ENCODE measurements at places on chromosomes 2 and 18.

DNA sequence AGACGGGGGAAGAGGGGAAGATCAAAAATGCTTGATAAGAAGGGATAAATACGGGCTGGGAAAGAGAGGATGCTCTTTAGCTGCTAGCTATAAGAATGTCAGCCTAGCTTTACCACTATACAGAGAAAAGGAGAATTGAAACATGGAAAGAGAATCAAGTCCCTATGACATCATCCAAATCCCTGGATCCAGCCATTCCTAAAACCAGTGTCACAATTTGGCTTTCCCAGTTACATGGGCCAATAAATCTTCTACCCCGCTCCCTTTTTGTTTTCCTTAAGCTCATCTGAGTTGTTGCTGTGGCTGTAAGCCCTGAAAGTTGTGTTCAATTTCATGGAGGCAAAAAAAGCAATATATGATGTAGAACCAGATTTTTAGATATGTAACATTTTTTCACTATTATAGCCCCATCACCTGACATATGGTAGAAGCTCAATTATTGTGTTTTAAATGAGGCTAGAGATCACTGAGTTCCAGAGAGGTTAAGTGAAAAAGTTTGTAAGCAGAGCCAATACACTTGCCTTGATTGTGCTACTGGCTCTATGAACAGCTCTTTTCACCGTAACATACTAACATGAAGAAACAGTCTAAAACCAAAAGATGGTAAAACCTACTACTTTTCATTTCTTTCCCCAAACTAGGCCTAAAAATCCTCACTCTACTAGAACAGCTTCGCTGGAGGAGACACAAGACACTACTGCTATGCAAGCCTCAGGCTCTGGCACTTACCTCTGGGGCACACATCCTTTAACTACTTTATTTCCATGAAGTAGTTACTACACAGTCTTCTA lies 4.3 kb downstream of the HNRNPLL start:
- no peak for DNase-seq

DNA sequence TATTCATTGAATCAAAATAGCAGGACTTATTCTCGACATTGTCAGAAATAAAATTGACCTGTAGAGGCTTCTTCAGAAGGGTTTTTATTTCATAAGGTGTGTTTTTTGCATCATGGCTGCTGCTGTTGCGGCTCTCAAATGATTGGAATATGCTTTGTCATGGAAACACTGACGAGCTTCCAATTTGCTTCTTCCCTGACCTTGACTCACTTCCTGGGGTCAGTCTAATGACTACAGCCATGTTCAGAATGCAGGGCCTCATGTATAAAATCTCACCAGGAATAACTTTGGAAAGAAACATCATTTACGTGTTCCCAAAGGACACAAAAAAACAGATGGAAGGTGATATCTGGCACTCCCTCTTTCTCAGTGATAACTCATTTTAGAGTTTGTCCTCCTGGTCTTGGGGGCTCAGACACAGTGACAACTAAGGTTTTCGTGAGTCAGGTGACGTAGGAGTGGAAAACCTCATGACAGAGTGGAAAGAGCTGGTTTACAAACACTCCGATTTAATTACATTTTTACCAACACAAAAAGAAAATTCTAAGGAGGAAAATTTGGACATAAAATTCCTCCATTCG lies 467.0 kb upstream of the RAB12 start:
- no peak for DNase-seq

- no peak for DNase-seq
Measured at GRCh38 chr2:97770445-97770844, 57.1 kb downstream of the ZAP70 start.

GRCh38 chr2:157938556-157938955 lies 62.4 kb upstream of the ACVR1 start:
- no peak for DNase-seq

DNA sequence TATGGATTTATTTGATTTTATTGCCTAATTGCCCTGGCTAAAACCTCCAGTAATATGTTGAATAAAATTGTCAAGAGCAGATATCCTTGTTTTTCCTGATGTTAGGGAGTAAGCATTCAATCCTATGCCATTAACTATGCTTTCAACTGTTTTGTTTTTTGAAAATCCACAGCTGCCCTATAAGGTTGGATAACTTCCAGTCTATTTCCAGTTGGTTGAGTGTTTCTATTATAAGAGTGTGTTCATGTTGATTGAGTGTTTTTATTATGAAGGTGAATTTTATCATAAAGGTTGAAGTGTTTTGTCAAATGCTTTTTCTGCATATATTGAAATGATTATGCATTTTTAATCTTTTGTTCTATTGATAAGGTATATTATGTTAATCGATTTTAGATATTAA lies 149.9 kb upstream of the SCN7A start:
- DNase-seq = no peak

DNA sequence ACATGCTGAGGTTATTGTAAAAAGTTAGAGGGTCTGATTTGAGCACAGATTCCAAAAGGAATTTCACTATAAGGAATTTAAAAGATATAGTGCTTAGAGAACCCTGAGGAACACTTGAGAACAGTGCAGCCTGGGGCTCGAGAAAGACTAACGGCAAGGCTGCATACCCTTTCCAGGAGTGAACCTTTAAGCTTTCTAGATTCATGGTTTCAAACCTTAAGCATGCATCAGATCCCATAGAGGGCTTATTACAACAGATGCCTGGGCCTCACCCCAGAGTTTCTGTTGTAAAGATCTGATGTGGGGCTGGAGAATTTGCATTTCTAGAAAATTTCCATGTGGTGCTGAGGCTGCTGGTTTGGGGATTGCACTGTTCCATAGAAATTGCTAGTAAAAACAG lies 90.5 kb upstream of the IL1R2 start:
- DNase-seq = no peak

GRCh38 chr18:58958628-58959027 lies 94.0 kb downstream of the ZNF532 start:
- DNase-seq = no peak

DNA sequence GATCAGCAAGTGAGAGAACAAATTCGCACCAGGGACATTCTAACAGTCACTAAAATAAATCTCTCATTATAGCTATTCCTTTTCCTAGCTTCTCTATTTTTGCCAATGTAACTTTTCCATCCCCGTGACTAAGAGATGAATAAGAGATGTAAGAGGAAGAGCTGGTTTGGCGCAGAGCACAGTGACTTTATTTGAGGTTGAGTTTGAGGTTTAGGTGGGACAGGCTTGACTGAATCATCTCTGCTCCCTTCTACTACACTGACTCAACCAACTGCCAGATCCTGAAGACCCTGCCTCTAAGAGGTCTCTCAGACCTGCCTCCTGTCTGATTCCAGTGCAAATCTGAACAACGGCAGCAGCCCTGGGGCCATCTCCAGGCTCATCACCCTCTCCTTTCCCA lies 28.0 kb downstream of the RFX8 start:
- DNase-seq = no peak

DNA sequence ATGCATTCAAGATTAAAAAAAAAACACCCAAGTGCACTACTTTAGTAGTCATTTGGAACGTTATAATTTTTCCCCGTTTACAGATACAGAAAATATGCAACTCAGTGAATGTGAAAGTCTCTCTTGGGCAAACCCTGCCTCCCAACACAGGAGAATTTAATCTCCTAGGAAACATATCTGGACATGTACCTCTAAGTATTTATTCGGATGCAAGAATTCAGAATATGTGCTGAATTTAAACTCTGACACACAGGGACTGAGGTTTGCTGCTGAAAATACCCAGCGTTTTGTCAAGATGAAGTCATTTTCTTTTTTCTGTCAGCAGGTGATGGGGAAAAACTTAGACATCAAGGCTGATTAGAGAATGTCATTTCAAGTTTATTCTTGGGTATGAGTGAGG lies 105.4 kb downstream of the ACKR3 start:
- DNase-seq = no peak

- no peak for DNase-seq
Measured at GRCh38 chr2:131148426-131148825, 43.3 kb downstream of the PLEKHB2 start.

- DNase-seq = peak; percentile 28
Measured at GRCh38 chr2:176138923-176139660, 9.6 kb downstream of the HOXD8 start.

GRCh38 chr2:157261199-157261782 lies 3.8 kb downstream of the GALNT5 start:
- DNase-seq = peak; percentile 20

DNA sequence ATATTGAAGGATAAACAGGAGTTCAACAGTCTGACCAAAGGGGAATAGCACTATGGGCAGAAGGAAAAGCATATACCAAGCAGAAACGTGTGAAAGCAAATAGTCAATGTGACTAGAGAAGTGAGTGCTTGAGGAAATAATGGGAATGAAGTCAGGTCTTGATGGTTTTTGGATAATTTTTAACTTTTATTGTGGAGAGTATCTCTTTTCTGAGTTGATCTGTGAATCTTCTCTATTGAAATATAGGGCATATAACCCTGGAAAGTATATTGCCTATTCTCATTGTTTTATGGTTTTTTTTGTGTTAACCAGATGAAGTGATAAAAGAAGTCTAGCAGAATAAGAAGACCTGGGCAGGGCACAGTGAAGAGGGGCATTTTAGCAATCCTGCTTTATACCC lies 16.4 kb upstream of the FABP1 start:
- no peak for DNase-seq

DNA sequence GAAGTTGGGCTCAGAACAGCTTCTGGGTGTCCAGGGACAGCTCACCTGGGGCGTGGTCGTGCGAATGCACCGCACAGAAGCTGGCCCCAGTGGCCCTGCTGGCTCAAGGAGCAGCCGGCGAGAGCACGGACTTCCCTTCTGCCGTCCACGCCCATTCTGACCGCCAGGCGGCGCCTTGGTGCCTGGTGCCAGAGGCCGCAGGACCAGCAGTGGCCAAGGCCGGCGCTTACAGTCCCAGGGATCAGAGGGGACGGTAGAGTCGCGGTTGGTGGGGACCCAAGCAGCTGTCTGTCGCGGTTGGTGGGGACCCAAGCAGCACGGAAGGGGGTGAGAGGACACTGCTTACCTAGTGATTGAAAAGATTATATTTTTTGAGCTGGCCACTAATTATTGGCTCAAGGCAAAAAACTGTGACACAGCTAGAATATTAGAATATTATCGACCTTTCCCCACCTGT lies 25.7 kb downstream of the NPPC start:
- DNase-seq = no peak

DNA sequence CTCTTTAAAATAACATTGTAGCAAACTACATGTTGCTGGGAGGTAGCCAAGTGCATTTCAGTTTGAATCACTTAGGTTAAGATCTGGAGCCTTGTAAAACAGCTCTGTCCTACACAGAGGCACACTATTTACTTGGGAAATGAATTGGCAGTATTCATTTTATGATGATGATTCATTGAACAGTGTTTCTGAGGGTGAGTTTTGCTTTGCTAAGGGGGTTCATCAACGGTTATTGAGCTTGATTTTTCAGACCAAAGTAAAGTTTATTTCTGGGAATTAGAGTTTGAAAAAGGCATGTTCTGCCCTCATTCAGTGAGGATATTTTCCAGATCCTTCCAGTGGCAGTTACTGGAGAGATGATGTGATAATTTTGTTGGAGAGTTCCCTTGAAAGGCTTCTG lies 55.6 kb downstream of the CCDC85A start:
- no peak for DNase-seq

GRCh38 chr18:11289248-11289647 lies 139.9 kb upstream of the PIEZO2 start:
- no peak for DNase-seq

DNA sequence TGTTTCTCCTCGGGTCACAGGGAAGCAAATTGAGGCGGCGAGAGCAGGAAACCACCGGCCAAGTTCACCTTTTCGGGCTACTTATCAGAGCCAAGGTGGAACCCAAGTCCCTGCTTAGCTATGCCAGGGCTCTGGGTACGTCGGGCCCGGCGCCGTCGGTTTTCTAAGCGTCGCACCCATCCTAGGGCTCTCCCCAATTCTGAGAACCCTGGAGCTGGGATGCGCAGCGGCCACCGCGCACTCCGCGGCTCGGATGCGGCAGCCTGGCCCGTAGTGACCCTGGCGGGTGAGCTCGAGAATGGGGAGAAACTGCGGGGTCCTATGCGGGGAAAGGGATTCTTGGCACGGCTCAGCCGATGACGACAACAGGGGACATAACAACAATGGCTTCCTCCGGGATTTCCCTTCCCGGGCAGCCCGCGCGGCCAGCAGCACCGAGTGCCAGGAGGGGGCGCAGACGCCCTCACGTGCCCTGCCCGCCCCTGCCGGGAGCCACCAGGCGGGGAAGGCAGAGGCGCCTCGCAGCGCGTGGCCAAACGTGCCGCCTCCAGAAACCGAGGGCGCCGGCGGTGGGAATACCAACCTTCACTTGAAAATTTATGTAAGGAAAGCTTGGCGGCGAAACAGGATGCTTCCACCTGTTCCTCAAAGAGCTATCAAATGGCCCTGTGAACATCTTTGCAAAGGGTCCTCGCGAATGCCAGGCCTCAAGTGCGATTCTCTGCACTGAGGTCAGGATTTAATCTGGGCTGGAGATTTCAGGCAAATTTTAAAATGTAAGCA lies 2.1 kb upstream of the SLC30A3 start:
- DNase-seq = no peak
